NB4 (cell line): ENCODE measurements at places on chromosomes 7 and 10.

DNA sequence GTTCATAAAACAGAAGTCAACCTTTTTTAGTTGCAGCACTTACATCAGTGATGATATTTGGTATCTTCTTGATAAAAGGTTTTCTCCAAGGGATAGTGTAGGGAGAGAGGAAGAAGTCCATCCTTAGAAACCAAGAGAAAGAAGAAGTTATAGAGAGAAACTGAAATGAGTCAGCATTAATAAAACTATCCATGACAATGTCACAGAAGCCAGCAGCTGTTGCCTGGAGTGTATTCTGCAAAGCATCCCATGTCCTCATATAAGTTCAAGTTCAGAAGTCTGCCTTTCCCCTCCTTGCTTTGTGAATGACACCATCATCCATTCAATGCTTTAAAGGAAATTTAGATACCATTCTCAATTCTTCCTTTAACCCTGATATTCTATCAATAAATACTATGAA is 14.4 kb upstream of the COL1A2 start:
- DNase-seq: no peak

- no peak for DNase-seq
These were observed at the start of gene CACNB2 for GRCh38 chr10:18140149-18140956. TSS of gene CACNB2 (plus strand) at chr10:18140424.

DNA sequence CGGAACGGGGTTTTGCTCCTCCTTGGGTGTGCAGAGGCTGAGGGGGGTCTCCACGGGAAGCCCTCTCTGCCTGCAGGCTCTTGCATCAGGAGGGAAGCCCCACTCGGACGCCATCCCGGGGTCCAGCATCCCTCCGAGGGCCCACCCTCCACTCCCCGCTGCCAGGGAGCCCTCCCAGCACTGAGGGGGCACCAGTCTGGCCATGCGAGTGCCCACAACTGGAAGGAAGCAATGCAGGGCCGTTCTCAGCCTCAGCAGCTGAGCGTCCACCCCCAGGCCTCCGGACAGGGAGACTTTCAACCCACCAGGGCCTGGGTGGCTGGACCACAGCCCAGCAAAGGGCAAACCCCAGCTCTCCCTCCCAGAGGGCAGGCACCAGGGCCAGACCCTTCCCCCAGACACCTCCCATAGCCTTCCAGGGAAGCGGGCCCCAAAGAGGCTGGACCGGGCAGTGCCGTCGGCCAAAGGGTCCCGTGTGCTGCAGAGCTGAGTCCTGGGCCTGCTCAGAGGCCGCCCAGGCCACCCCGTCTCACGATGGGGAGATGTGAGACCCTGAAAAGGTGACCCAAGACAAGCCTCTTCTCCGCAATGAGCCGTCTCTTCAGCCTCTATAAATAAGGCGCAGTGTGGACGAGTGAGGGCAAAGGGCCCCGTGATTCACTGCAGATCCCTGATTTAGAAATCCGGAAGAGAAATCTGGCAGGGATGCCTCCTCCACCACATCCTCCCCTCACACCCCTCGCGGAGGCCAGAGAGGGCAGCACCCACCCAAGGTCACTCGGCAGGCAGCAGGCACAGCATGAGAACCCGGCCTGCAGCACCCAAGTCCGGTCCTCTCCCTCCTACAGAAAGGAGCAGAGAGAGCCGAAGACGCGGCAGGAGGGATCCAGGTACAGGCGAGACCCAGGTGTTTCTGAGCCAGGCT is 81.9 kb upstream of the DNAAF5 start:
- DNase-seq: no peak

GRCh38 chr10:78407009-78407711 is 373.5 kb downstream of the RPS24 start:
- peak; percentile 40 for DNase-seq
